ENCODE measurements at places on chromosomes 1 and 21.

GRCh38 chr1:232316864-232317263, 313.1 kb downstream of the SIPA1L2 start:
- peak; percentile 20 for DNase-seq

GRCh38 chr1:23290836-23291565, 53.1 kb downstream of the HNRNPR start:
- DNase-seq: no peak

GRCh38 chr1:117985973-117986372, 56.4 kb downstream of the WDR3 start:
- DNase-seq: no peak

- peak; percentile 91 for DNase-seq
Measured at GRCh38 chr1:66374561-66375111, 159.3 kb upstream of the SGIP1 start.

- DNase-seq: no peak
Measured at GRCh38 chr1:59635097-59635496, 179.7 kb upstream of the HOOK1 start.

- peak; percentile 81 for DNase-seq
Measured at GRCh38 chr1:156281281-156281680, 1.3 kb downstream of the SMG5 start.

GRCh38 chr1:111825217-111825616, 69.5 kb downstream of the DDX20 start:
- DNase-seq: no peak

DNA sequence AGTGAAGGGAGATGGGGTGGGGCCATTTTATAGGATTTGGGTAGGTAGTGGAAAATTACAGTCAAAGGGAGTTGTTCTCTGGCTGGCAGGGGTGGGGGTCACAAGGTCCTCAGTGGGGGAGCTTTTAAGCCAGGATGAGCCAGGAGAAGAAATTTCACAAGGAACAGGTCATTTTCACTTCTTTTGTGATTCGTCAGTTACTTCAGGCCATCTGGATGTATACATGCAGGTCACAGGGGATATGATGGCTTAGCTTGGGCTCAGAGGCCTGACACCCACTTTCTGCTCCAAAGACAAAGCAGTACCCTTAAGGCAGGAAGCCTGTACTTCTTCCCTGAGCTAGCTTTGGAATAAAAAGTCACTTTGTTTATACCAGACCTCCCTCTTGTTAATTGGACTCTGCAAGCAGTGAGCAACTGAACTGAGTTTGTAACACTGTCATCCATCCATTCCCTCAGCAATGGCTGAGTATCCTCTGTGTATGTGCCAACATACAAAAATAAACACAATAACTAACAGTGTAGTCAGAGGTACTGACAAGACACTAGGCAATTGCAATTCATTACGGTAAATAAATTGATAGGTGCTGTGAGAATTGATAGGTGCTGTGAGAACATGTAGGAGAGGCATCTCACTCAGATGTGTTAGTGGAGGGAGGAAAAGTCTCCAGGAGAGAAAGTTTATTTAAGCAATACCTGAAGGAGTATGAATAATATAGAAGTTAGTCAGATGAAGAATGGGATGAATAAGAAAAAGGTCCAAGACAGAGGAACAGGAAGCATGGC, 14.7 kb upstream of the RGS2 start:
- peak; percentile 36 for DNase-seq

DNA sequence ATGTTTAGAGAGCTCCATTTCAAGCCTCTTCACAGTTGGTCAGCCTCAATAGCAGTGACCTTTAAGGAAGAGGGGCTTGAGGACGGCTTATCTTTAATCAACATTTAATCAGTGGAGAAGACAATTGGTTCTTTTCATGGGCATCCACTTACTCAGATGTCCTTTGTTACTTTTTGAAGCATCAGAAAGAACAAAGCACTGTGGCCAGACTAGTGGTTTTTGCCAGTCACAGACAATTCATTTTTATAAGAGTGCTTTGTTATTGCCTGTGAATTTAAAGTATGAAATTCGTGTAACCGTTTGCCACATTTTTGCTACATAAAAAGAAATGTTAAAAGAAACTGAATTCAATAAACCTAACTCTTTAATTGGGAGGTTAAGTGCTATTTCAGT, 222.8 kb downstream of the TPR start:
- DNase-seq: no peak

DNA sequence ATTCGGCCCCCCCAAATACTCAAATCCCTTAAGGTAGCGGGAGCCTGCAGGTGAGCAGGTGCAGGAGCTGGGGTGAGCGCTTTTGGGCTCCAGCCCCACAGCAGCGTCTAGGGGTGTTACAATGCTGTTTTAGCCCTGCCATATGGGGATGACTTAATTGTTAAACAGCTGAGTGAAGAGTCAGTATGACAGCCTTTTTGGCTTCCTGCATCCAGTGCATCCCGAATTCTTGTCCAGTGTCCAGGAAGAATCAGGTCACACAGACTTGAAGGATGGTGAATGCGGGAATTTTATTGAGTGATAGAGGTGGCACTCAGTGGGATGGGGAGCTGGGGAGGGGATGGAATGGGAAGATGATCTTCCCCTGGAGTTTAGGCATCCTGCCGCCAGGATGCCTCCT, 30.4 kb upstream of the HHAT start:
- peak; percentile 22 for DNase-seq

GRCh38 chr1:94205639-94206038, 31.7 kb downstream of the ARHGAP29 start:
- DNase-seq: peak; percentile 50

DNA sequence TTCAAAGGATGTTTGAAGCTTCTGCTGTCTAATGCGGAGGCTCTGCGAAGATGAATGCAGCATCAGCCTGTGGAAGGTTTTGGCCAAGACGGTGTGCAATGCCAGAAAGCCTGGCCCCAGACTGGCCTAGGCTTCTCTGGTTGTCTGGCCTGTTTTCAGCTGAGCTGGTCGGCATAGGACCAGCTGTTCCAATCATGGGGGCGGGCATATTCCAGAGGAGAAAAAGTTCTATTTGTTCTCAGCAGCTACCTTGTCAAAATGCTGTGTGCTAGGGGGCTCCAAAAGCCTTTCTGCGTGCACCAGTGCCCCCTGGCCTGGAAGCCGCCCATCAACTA, 57.6 kb downstream of the TGFB2 start:
- no peak for DNase-seq

- DNase-seq: no peak
Measured at GRCh38 chr1:8070381-8070811, 44.3 kb upstream of the ERRFI1 start.

DNA sequence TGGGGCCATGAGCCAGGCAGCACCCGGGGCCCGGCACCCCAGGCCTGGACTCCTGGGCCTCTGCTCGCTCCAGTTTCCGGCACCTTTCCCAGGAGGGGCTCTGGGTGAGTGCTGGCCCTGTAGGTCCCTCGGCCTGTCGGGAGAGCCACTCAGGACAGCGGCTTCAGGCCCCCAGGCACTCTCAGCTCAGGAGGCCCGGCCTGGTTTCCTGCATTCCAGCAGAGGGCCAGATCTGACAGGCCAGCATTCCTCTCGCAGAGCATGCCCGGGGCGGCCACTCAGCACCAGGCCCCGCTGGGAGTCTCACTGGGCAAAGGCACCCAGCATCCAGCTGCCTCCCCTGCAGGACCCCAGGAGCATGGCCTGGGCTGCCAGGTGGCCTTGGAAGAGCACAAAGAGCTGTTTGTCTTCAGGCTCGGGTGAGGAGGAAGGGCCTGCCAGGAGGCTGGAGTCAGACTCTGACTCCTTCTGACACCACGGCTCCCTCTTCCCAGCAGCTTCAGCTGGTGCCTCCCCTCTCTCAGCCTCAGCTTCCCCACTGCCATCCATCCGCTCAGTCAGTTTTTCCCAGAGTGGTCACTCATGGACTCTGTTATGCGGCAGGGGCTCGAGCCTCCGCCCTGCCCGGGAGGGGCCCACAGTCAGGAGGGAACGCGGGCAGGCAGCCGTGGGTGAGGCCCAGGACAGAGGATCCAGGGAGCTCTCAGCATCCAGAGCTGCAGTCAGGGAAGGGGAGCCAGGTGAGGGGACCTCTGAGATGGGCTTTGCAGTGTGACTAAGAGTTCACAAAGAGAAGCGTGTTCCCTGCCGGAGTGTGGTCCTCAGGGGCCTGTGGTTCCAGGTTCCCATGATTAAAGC, 51.7 kb downstream of the WNT9A start:
- DNase-seq: peak; percentile 59

- no peak for DNase-seq
Measured at GRCh38 chr1:28560886-28561285, 8.0 kb downstream of the TRNAU1AP start.

DNA sequence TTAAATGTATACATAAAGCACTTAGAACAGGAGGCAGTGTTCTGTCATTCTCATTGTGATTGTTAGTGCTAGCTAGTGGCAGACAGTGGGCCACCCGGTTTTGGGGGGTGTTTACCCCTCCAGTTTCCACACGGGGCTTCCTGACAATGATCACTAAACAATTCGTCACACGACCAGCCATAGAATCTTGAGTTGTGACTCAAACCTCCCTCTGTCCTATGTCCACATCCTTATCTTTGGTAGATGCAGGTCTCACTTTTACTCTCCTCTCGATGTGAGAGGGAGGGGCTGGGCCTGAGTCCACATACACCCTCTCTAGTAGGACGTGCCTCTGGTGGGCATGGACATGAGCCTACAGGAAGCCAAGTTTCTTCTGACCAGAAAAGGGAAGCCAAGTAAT, 92.6 kb upstream of the SSX2IP start:
- no peak for DNase-seq

GRCh38 chr1:110070282-110070669, 196 bp downstream of the ALX3 start:
- no peak for DNase-seq

DNA sequence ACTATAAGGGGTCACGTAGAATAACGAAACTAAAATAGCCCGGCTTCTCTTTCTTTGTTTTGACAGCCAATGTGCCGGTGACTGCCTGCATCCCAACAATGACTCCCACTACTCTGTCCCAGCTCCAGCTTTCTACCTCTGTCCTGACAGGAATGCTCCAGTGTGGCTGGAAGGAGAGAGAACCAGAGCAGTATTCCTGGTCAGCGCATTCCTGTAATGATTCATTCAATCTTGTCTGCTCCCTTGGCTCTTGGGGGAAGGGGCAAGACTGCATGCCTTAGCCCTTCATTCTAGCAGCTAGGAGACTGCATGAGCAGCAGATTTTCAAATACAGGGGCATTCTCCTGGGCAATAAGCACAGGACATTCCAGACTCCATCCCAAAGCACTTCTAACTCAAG, 132.1 kb upstream of the PRMT6 start:
- peak; percentile 59 for DNase-seq

DNA sequence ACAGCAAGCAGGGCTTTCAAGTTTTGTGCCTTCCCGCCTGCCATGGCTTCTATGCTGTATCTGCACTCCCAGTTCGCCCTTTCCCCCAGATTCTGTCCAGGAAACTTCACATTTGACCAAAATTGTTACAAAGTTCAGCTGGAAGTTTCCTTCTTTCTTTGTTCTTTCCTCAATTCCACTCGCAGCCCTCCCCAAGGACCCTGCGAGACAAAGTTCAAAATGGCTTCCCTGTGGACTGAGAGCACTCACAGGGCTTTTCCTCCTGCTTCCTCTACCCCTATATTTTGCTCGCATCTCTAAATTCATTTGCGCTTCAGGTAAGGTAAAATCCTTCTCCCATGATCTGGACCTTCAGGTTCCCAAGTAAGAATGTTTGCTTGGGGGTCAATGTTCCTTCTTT, 1348.4 kb upstream of the B3GALT2 start:
- DNase-seq: no peak

GRCh38 chr1:109112056-109112651, 1.8 kb upstream of the ELAPOR1 start:
- peak; percentile 65 for DNase-seq

DNA sequence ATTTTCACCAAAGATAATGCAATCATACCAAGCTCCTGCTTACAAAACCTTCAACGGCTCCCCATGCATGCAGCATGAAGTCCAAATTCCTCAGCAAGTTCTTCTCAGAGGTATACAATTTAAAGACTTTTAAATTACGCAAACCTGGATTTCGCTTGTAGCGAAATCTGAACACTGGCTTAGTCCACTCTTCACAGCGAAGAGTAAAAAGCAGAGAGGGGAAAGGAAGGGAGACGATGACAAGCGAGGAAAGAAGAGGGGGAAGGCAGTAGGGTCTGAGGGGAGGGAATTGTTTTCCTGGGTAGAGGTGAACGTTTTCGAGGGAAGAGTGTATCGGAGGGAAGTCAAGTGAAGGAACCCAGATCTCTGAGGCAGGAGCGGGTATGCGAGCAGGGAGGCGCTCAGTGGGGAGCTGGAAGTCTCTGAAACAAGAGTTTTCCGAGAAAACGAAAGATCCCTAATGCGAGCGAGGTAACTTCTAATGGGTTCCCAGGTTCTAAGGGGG, 790 bp downstream of the TESK2 start:
- DNase-seq: peak; percentile 32

DNA sequence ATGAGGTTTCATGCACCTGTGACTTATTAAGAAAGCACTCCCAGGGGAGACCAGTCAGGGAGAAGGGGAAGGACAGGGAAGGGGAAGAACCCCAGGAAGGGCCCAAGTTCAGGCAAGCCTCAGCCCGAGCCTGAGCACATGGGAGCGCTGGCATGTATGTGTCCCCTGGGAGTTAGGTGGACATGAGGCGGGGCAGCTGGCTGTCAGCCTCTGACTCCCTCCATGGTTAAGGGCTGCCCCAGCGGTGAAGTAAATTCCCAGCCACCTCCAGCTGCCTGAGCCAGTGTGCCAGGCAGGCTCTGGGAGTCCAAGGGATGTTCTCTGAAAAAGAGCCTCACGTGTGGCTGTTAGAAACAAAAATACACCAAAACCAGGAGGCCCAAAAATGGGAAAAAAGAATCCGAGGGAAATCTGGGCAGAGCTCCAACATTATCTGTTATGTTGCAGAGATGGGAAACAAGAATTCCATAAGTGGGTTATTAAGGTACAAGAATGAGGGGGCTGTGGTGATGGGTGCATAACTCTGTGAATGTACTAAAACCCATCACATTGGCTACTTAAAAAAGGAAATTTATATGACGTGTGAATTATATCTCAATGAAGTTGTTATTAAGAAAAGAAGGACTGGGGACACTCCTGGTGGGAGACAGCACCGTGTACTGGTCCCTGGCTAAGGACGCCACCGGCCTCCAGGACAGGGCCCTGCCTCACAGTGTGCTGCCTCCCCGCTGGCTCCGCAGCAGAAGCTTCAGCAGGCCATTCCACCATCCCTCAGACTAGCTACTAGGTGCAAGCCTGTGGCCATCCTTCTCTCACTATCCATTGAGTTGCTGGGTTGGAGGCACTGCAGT, 18.7 kb downstream of the DMRTB1 start:
- peak; percentile 59 for DNase-seq

- no peak for DNase-seq
Measured at GRCh38 chr21:40504825-40505224, 342.1 kb downstream of the DSCAM start.

- no peak for DNase-seq
Measured at GRCh38 chr1:106289265-106289928, 767.1 kb upstream of the PRMT6 start.
